ENCODE measurements at places on chromosomes 4 and X.

GRCh38 chrX:27995611-27996010 is 14.4 kb upstream of the DCAF8L1 start:
- no peak for DNase-seq

DNA sequence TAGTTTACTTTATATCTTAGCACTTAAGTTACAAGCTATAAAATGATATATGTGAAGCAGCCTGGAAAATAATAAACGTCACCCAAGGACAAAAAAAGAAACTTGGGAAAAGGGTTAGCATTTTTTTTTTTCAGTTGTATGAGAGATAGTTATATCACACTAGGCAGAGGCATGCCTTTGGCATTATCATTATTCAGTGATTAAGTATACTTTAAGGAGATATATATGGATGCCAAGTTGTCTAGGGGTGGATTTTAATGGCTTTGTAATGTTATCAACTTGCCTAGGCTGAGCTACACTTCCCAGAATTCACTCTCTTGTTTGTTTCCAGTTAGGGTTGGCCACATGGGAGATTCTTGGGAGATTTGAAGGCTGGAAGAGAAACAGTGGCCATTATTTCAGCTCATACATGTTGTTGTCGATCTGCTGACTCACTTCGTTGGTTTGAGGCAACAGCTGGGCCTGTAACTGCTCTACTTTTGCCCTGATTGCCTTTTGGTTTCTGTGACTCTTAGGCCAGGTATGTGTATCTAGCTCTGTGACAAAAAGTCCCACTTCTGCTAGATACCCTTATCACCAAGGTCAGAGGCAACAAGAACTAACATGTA is 11.5 kb upstream of the SRPX start:
- DNase-seq, result no peak

DNA sequence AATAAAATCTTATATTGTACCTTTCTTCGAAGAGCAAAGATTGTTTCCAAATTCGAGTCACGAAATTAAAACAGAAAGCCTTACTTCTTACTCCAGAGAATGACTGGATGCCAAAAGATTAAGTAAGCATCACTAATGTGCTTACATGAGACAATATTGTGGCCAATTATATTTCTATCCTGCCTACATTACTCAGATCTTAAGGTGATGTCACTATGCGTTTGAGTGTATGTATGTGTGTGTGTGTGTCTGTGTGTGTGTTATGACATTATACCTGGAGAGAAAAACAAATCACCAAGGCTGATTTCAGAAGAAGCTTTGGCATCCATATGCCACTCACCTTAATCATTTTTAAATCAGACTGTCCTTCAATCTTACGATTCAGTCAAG is 556.3 kb downstream of the PPARGC1A start:
- DNase-seq, result no peak

DNA sequence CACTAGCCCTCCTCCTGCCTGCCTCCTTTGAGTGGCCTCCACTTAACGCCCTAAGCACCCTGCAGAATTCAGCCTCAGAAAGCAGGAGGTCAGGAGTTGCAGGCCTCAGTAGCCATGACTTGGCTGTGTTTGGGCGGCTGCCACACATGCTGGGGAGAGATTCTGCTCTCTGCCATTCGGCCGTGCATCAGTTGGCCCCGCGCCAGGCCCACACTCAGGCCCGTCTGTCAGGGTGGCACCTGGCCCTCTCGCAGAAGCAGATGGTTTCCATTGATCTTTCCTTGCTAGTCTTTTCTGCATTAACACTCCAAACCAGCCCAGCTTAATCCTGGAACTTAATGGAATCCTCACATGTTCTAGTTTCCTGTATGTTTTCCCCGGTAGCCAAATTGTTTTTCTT is 30.7 kb upstream of the ATP6AP2 start:
- DNase-seq, result peak; percentile 24

DNA sequence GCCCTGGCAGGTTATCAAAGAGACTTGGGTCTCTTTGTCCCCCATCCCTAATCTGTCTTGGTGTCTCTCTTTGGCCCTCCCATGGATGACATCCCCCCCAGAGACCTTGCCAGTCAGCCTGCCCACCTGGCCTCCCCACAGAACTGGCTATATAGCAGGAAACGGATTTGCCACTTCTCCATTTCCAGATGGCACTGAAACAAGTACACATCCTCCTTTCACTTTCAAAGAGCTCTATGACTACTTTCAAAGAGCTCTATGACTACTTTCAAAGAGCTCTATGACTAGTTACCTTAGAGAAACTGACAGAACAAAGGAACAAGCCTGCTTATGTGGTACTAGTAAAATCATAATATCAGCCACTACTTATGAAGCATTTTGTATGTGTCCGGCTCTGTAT is 175.3 kb downstream of the MAML3 start:
- no peak for DNase-seq

- DNase-seq, result no peak
Measured at GRCh38 chr4:80948995-80949394, 81.5 kb upstream of the BMP3 start.

DNA sequence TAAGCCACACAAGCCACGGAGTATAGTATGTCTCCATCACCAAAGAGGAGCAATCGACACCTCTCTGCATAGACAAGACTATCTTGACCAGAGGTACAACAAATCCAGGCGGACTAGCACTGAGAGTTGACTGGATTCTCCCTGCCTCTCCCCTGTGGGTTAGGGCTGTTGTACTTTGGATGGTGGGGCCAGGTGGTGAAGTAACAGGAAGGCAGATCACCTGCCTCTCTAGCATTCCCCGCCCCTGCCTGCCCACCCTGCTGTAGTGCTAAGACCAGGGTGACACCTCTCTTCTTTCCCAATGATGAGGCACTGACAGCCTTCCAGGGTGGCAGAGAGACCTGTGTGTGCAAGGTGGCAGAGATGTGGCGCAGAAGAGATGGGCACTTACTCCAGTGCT is 47.5 kb upstream of the TRIM2 start:
- DNase-seq, result no peak

- no peak for DNase-seq
Measured at GRCh38 chrX:150037041-150037440, 98.8 kb upstream of the EOLA2 start.

DNA sequence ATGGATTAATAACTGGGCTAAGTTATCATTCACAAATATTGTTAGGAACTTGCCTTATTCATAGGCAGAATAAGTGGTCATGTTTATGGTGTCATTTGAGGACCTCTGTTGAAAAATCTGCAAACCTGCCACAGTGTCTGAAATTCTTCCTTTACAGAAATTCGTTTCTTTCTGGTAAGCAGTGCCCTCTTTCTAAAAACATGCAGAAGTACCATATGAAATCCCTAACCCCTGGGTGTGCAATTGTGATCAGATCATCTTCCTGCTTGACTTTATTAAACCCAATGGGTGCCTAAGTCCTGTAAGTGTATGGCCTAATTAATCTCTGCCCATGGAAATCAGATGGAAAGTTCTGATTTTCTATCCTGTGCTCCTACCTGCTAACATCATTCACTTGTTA is 4.4 kb upstream of the HTATSF1 start:
- DNase-seq, result no peak

- no peak for DNase-seq
Measured at GRCh38 chrX:16772460-16772859, 13.8 kb upstream of the TXLNG start.

DNA sequence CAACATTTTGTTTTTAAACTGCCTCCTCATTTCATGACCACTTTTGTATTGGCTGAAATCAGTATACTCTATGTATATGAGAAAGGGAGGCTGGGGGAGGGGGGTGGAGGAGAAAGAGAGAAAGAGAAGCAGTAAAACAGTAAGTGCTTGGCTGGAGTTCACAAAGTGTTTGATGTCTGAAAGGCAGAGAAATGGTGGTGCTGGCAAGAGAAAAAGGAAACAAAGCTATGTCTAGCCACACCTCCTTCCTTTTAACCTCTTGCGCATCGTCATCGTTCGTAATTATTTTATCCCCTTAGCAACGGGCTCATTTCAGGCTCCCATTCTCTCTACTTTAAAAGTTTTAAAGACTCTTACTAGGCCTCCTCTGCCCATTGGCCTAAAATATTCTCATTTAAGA is 25.6 kb downstream of the RPA4 start:
- no peak for DNase-seq

- DNase-seq, result no peak
Measured at GRCh38 chrX:46456125-46456922, 88.9 kb downstream of the ZNF674 start.

GRCh38 chr4:158411269-158411668 is 110.4 kb upstream of the RXFP1 start:
- DNase-seq, result no peak

DNA sequence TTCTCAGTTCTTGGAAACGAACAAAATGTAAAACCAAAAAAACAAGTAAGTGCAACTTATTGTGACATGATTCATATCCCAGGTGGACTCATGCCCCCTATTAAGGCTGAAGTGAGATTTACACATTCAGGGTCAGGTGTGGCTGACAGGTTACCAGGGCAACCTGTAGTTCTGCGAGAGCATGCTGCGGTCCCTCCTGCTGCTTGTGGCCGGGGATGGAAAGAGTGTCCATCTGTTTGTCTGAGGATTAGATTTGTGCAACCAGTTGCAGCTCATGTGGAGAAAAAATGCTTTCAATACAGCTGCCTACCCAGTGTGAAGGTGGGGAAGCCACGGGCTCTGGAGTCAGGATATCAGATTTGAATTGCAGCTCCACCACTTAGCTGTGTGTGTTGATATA is 78.8 kb downstream of the FAM184B start:
- no peak for DNase-seq

GRCh38 chr4:189779281-189779980 is 161.2 kb upstream of the FRG1 start:
- DNase-seq, result no peak

- DNase-seq, result no peak
Measured at GRCh38 chr4:133621628-133622027, 472.5 kb downstream of the PCDH10 start.

DNA sequence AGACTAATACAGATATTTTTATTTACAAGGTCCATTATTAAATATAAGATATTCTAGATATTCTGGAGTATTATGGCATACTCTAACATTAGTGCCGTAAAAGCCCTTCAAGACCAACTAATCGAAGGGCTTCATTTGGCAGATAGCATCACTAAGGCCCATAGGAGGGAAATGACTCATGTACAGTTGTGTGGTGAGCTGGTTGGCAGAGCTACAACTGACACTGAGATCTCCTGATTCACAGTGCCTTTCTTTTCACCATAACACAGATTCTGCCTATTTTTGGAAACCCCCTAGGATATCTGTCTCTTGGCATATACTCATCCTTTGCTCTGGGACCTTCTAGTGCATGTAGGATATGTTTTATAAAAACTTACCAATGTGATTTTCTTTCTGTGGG is 201.7 kb upstream of the AFF2 start:
- DNase-seq, result no peak

DNA sequence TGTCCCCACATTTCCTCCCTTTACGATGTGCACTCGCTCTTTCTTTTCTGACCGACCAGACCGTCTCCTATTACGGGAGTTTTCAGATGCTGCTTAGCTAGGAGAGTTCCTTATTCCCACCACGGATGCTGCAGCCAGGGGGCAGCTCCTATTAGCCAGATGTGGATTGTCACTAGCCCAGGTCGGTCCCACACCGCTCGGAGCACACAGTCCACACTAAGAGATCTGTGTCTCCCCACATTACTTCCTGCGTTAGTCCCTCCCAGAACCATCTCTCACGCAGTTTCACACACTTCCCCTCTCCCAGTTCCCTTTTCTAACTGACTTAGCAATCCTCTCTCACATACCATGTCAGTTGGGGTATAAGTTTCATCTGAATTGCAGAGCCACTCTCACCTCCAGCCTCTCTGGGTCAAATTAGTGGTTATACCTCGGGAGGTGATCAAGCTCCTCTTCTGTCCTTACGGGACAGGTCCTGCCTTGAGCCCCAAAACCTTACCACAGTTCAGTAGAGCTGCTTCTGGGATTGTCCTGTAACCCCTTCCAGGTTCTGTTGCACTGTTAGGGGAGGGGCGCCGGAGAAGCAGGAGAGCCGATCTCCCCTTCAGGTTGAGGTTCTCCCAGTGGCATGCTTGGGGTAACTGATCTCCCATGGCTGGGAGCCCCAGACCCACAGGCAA is 28.2 kb downstream of the SULT1E1 start:
- DNase-seq, result no peak

- no peak for DNase-seq
Measured at GRCh38 chr4:122073615-122074014, 78.5 kb upstream of the BLTP1 start.

- DNase-seq, result no peak
Measured at GRCh38 chr4:76527666-76528065, 92.6 kb downstream of the SHROOM3 start.

DNA sequence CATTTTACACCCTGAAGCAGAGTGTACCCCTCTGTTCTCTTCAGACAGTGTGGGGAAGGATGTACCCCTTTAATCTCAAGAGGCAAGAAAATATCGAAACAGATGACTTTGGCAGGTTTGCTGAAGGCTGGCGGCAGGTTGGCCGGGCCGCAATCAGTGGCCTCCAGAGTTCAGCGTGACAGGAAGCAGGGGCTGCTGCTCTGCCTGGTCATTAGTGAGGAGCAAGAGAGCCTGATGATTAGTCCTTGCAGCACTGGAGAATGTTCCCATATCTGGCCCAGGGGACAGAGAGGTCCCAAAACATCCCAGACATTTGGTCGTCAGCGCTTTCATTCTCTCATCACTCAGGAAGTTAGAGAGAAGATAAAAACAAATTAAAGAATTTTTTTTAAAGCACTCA is 352.8 kb downstream of the SPRY1 start:
- peak; percentile 45 for DNase-seq

DNA sequence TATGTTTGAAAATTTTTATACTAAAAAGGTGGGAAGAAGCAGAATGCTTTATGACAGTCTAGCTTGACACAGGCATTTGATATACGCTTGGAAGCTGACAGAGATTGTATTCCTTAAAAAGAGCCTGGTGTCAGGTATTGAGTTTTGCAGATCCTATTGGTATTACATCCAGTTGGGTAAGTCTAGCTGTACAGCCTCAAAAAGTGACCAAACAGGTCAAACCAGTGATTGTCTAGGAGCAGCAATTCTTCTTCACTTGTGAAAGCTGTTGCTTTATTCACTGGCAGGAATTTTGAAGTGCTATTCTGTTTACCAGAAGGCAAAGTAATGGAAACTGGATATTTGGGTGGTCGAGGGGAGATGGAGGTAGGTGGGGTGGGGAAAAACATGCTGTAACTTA is 77.5 kb downstream of the UCHL1 start:
- no peak for DNase-seq

GRCh38 chr4:184166736-184167135 is 50.9 kb downstream of the ENPP6 start:
- DNase-seq, result no peak

GRCh38 chr4:7062816-7063215 is 5.0 kb downstream of the GRPEL1 start:
- no peak for DNase-seq

GRCh38 chrX:133543654-133544053 is 128.4 kb upstream of the GPC4 start:
- DNase-seq, result no peak

- DNase-seq, result no peak
Measured at GRCh38 chr4:85571008-85571407, 96.1 kb downstream of the ARHGAP24 start.

- DNase-seq, result no peak
Measured at GRCh38 chr4:140141210-140141835, 12.7 kb downstream of the MAML3 start.
